ENCODE measurements at places on chromosomes 7 and 10.

GRCh38 chr10:101134299-101135127, 3.4 kb downstream of the TLX1 start:
- no peak for DNase-seq

- no peak for DNase-seq
Observed at GRCh38 chr7:151410405-151411390, 860 bp upstream of the WDR86 start.

- no peak for DNase-seq
Observed at GRCh38 chr10:79379512-79380124, 32.3 kb downstream of the PPIF start.

- DNase-seq = no peak
Observed at GRCh38 chr10:106158241-106158640, 1006.3 kb downstream of the SORCS1 start.

GRCh38 chr7:2734751-2735571, 47.0 kb downstream of the AMZ1 start:
- DNase-seq = peak; percentile 90

- DNase-seq = no peak
Observed at GRCh38 chr10:99520847-99521764, 11.6 kb upstream of the NKX2-3 start.

DNA sequence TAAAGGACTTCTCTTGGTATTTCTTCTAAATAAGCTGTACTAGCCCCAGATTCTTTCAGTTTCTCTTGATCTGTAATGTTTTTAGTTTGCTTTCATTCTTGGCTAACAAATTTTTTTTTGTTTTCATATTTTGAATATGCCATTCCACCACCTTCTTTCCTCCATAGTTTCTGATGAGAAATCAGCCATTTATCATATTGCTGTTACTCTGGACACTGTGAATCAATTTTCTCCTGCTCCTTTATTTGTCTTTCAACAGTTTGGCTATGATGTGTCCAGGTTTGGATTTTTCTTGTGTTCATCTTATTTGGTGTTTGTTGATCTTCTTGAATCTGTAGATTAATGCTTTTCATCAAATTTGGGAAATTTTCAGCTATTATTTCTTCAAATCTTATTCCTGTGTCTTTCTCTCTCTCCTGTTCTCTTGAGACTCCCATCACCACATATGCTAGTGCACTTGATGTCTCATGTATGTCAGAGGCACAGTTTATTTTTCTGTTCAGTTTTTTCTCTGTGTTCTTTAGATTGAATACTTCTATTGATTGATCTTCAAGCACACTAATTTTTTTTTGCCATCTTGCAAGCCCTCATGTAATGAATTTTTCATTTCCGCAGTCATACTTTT, 15.0 kb downstream of the ELFN1 start:
- DNase-seq = no peak

DNA sequence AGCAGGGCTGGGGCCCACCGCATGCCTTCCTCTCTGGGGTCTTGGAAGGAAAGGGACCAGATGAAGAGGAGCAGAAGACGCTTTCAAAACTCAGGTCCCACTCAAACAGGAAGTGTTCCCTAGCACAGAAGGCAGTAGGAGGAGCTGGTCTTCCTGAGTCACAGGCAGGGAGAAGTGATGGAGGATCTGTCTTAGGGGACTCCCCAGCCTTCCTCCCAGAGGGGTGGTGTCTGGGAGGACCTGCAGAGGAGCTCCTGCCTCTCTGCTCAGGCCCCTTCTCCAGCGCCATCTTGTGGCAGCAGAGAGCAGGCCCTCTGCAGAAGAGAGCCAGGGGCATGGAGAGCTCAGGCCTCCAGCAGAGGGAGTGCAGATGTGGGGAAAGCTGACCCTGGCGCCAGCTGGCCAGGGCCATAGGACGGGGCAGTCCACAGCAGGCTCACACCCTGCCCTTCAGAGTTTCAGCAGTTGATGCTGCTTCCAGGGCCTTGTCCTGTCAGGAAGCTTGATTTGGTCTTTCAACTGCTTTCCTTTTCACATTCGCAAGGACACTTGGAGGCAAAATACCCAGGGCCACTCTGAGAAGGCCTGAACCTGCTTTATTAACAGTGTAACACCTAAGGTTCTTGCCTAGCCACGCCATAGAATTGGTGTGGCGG, 62.2 kb upstream of the TARP start:
- peak; percentile 97 for DNase-seq

GRCh38 chr7:8228766-8229674, 32.9 kb downstream of the ICA1 start:
- DNase-seq = no peak

- DNase-seq = no peak
Observed at GRCh38 chr7:110557-111232, 81.7 kb upstream of the FAM20C start.

GRCh38 chr7:2141021-2141410, 91.7 kb downstream of the MAD1L1 start:
- no peak for DNase-seq

DNA sequence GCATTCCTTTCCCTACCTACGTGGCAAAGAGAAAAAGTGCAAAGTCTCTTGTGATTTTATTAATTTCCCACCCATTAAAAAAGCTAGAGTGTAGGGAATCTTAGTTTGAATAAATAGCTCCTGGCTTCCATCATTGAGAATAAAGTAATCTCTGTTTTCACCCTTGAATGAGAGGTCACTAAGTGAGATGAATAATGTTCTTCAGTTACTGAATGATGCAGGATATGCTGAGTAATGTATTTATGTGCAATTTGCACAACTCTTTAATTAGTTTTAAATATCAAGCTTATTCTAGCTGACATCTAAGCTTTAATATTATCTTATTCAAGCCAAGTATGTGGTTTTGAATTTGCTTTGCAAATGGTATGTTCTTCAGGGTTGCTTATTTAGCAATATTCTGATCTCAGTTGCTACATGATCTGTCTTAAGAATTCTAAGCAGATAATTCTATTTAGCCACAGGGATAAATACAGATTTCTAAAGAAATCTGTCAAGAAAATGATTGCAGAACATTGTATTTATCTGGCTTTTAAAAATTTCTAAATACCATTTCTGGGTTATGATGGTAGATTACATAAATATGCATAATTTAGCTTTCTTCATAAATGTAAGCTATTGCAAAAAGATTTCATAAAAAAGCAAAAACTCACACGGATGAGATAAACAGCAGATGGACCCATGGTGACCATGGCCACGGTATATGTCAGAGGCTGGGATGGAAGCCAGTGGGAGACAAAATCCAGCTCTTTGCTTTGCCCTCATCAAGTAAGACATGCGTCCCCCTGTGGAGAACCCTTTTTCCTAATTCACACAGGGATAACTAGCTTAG, 141.0 kb downstream of the MACC1 start:
- DNase-seq = no peak

DNA sequence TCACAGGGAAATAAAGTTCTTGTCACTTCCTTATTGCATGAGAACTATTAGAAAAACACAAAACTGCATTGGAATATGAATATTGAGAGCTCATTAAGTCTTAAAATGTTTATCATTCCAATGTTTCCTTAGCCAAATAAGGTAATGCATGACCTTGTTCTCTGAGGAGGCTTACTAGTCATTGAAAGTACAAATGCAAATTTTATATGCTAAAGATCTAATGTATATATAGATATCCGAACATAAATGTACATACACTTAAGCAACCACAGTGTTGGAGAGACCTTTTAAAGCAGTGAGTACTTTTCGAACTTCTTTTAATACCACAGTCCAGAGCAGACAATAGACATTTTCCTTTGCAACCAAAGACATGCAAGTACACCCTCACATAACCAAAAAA, 96.1 kb downstream of the RELN start:
- no peak for DNase-seq

DNA sequence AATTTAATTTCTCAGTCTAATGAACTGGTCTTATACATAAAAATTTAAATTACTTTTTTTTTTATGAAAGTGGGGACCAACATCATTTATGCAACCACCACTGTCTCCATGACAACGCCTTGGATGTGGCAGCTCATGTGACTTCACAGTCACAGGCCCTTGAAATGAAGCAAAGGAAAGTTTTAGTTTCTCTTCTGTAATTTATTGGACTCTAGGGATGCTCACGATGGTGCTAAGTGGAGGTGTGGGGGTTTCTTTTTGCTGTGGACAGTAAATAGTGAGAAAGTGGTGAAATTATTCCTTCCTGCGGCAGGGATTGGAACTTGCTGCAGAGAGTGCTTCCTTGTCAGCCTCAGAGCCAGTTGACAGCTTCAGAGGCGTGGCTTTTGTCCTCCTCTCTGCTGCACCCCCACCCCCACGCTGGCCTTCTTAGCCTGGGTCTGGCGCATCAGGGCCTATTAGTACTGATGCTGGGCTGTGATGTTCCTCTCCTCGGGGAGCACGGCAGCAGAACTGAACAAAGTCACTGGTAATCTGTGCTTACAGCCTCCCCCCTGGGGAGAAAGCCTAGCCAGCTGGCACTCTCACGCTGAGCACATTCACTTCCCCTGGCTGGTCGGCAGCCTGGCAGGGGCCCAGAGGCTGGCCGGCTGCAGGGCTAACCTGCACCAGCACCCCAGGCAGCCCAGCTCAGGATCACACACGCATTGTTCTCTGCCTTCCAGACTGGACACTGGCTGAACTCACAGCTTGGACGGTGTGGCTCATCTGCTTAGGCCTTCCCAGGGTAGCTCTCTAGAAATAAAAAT, 517.5 kb upstream of the GALNT17 start:
- DNase-seq = no peak

GRCh38 chr10:17454161-17455014, at the start of gene ST8SIA6:
Gene ST8SIA6, minus strand, starts transcription at chr10:17454595. Its CDS starts 340 bp downstream, at chr10:17454255.
- DNase-seq = peak; percentile 1

GRCh38 chr10:133471300-133472109, 17.8 kb downstream of the SCART1 start:
- DNase-seq = no peak

- no peak for DNase-seq
Observed at GRCh38 chr10:57336341-57336740, 931.4 kb downstream of the IPMK start.

DNA sequence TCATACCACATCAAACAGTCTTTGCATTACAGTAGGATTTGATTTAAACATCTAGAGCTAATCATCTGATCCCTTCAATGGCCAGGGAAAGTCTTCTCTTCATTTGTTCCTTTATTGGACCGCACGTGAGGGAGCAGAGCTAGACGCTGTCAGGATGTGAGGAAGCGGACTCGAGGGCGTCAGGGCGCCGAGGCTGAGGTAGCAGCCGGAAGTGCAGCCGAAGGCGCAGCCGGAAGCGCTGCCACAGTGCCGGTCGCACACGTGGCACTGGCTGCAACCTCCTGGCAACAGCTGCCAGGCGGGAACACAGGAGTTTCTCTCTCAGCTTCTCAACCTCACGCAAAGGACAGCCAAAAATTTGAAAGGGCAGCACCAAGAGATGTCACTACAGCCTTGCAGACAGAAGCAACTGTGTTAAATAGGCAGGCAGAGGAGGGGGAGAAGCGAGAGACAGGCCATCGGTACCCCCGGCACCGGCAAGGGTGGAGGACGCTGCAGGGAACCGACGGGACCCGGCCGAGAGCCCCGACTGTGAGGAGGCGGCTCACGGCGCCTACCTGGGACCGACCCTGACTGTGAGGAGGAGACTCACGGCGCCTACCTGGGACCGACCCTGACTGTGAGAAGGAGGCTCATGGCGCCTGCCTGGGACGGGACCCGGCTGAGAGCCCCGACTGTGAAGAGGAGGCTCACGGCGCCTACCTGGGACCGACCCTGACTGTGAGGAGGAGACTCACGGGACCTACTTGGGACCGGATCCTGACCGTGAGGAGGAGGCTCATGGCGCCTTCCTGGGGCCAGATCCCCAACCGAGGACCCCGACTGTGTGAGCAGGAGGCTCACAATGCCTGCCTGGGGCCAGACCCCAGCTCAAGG, 32.3 kb downstream of the VIPR2 start:
- DNase-seq = no peak

GRCh38 chr7:101586078-101586905, 42.8 kb downstream of the MYL10 start:
- no peak for DNase-seq

DNA sequence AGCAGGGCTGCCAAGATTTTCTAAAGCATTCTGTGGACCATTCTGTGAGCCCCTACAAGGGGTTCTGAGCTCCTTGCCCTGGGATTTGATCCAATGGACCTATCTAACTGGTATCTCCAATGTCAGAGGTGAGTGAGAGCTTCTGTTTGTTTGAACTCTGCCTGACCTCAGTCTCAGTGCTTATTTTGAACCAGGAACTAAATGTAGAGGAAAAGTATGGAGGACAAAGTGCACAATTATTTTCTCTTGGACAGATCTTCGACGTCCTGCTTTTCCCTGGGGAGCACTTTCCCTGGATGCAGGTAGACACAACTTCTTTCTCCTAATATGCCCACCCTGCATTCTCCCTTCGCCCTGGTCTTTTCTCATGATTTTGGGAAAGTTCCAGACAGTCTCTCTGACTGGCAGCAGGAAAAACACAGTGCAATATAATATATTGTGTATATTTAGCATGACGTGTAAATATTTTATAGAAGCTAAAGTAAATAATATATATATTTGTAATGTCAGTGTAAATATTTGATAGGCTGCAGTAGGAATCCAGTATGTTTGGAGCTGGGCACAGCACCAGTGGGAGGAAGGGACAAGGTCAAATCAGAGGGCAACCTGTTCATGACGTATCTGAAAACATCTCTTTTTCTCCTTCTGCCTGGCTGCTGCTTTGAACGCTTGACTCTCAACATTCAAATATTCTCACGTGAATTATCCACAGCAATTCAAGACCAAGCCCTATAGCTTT, 184.0 kb upstream of the LYZL1 start:
- DNase-seq = no peak

DNA sequence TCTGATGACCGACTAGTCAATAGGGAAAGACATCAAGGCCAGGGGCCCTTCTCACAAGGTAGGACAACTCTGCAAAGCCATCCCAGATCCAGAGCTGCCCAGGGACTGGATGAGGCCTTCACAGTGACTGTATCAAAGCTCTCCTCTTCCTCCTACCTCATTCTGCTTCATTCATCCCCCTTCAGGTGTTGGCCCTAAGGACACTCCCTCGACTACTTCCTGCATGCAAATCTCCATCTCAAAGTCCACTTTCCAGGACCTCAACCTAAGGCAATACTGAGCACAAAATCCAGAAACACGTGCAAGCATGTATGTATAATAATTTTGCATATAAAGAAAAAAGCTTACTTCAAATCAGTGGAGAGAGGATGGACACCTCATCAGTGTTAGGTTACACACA, 25.1 kb downstream of the DPY19L1 start:
- no peak for DNase-seq

DNA sequence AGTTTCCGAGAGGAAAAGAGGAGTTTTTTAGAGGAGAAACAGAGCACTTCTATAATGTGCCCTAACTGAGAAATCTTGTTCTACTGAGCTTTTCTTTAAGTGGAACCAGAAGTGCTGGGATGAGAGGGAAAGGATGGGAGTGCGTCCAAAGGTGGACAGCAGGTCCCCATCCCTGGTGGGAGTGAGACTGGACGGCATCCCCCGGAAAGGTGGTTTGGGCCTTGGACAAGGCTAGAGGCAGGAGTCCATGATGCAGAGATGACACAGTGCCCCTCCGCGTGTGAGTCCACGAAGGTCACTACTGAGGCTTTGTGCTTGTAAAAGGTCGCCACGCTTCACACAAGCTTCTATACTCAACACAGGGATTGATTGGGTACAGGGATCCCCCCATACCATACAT, 6.1 kb upstream of the EN2 start:
- DNase-seq = no peak

GRCh38 chr7:108093851-108094331, 36.3 kb downstream of the LAMB4 start:
- no peak for DNase-seq

Measured in HL-60 (cell line).